ENCODE measurements at places on chromosomes 16 and 17. TPM values are rescaled to one million over a fixed set of nuclear protein-coding genes. Genes with fewer than 3 reads are reported as not detected.

GRCh38 chr17:9218911-9219310, 197.6 kb downstream of the NTN1 start:
- no peak for DNase-seq

DNA sequence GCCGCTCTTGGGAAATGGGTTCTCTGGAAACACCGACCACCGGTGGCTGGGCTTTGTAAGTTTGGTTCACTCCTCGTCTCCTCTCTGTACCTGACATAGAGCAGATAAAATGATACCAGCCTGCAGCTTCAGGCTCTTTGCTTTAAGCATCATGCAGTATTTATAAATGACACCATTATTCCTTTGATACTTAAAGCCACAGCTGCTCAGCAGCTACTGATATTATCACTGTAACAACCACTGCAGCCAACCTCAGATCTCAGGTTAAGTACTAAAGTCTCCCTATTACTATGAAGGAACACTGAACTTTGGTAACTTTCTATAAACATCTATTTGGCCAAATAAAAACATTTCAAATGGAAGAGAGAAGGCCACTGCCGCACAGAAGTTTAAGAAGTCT, 34.6 kb downstream of the PDIA2 start:
- no peak for DNase-seq

DNA sequence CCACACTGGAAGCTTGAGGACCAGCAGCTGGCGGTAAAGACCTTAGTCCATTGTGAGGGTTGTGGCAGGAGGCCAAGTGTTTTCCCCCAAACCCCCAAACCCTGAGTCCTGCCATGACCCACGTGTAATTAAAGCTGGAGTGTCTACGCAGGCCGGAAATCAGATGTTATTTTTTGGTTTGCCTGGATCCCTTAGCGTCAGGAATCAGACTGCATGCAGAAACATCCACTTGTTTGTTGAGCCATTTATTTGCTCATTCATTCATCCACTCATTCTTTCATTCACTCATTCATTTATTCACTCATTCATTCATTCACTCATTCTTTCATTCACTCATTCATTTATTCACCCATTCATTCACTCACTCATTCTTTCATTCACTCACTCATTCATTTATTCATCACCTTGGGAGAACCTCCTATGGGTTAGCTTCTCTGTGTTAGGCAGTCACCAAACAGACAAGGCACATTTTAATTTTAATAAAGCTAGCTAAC, 313.1 kb downstream of the MAF start:
- DNase-seq, result no peak

DNA sequence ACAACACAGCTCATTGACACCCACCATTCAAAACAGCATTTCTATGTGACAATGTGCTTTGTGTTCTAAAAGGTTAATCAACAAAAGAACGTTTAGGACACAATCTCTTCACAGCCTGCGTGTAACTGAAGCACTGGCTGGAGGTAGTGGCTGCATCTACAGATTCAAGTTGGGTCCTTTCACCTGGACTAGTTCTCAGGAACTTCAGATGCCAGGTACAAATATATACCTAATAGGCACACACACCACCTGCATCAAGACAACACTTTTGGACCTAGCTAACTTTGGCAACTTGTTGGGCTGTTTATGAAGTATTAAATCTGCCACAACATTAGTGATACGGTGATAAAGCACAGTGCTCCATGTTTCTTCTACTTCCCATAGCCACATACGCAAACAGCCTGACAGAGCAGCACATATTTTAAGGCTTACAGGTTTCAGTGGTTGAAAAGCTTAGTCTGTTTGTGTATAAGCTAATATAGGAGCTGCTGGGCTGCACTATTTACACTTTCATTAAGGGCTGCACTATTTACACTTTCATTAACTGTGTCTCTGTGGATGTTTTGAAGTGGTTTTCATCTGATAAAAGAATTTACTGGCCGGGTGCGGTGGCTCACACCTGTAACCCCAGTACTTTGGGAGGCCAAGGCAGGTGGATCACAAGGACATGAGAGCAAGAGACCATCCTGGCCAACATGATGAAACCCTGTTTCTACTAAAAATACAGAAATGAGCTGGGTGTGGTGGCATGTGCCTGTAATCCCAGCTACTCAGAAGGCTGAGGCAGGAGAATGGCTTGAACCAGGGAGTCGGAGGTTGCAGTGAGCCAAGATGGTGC, 132.6 kb downstream of the PARN start:
- DNase-seq, result no peak

- DNase-seq, result no peak
Observed at GRCh38 chr16:62872339-62872738, 836.1 kb upstream of the CDH8 start.

DNA sequence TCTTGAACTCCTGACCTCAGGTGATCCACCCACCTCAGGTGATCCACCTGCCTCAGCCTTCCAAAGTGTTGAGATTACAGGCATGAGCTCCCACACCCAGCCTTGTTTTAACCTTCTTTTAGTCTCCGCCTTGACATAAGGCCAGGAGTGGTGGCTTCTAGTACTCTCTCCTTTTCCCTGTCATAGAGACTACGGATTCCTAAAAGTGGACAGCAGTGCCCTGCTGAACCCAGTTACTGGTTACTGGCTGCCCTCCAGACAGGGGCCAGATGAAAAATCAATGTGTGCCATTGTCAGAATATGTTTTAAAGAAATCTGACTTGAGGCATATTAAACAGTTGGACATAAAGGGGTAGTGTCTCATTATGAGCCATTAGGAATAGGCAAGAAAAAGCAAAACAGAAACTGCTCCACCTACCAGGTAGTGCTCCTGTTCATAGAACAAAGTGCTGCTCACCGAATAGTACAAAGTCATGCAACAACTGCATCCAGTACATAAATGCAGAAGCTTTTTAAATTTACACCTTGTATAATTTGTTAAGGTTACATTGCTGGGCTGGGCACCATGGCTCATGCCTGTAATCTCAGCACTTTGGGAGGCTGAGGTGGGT, 32.1 kb downstream of the TRIM25 start:
- no peak for DNase-seq

GRCh38 chr16:81374550-81374949, 59.8 kb downstream of the GAN start:
- no peak for DNase-seq

DNA sequence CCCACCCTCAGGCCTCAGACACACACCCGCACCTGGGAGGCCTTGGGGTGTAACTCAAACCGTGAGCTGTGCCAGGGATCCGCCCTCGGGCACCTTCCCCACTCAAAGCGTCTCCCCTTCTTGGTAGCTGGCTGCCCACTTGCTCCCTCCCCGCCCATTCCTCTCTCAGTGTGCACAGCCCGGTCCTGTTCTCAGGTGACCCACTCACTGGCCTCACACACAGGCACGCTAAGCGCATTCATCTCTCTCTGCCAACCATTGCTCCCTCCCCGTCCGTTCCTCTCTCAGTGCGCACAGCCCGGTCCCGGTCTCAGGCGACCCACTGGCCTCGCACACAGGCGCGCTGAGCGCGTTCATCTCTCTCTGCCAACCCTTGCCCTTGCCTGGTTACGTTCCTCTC, 20.8 kb downstream of the WDR45B start:
- DNase-seq, result no peak

DNA sequence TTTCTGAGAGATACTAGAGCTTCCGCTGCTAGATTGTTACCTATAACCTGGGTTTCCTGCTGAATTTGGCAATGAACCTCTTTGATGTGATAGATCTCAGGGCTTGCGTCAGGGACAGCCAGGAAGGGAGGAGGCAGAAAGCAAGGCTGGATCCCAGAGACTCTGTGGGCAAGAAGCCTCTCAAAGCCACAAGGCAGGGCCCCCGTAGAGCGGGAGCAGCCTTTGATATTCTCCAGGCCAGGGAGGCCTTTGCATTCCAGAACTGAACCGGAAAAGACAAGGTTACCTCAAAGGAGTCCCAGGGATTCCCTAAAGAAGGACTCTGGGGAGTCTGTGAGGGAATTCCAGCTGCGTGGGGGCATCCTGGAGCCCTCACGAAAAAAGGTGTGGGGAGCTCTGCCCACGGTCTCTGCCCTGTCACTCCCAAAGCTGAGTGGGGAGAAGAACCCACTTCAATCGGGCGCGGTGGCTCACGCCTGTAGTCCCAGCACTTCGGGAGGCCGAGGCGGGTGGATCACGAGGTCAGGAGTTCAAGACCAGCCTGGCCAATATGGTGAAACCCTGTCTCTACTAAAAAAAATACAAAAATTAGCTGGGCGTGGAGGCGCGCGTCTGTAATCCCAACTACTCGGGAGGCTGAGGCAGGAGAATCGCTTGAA, 14.3 kb upstream of the SCIMP start:
- no peak for DNase-seq

DNA sequence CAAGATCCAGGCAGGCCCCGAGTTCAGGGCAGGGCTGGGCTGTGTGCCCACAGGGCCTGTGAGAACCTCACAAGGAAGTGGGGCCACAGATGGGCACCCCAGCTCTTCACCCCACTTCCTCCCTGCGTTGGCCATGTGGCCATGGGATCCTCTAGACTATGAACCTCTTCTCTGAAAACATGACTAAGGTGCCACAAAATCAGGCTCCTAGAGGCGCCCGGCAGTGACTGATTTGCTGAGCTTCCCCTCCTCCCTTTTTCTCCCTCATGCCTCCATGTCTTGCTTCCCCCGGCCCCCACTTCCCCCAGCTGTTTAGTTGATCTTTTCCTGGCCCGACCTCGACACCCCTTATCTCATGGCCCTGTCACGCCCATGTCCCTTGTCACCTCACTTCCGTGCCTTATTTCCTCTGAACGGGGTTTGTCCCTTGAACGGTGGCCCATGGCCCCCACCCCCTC, 87.1 kb downstream of the KCNJ12 start:
- DNase-seq, result no peak

- no peak for DNase-seq
Observed at GRCh38 chr16:89847051-89847939, 19.0 kb downstream of the SPIRE2 start.

DNA sequence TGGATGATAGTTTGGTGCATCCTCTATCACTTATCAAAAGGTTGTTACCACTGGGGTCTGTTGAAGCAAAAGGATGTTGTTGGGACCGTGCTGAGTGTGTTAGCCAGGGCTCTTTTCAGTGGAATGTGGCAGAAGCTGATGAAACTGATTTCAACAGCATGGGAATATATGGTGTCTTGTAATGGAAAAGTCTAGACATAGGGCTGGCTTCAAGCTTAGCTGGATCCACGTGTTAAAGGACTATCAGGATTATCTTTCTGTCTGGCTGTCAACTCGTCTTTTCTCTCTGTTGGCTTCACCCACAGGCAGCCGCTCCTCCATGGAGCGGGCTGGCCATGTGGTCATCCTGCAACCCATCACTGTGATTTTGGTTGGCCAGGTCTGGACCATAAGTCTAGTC, 8.7 kb downstream of the SNX29 start:
- no peak for DNase-seq

The HIGD1B gene
- not detected for total RNA-seq

The KLHL10 gene
- total RNA-seq, result 0.29 TPM

The TMEM88 gene
- 26.1 TPM for total RNA-seq

The FBXL16 gene
- total RNA-seq, result 0.17 TPM

The PHOSPHO1 gene
- total RNA-seq, result not detected

The KRTAP4-9 gene
- not detected for total RNA-seq

The RNF43 gene
- 10.5 TPM for total RNA-seq
